Activated T-cell treated with anti-CD3 and anti-CD28 coated beads for 1 hour (primary cell): ENCODE measurements at places on chromosomes 7 and 10.

- DNase-seq: peak; percentile 12
Measured at GRCh38 chr7:129989466-129989865, 36.7 kb upstream of the UBE2H start.

DNA sequence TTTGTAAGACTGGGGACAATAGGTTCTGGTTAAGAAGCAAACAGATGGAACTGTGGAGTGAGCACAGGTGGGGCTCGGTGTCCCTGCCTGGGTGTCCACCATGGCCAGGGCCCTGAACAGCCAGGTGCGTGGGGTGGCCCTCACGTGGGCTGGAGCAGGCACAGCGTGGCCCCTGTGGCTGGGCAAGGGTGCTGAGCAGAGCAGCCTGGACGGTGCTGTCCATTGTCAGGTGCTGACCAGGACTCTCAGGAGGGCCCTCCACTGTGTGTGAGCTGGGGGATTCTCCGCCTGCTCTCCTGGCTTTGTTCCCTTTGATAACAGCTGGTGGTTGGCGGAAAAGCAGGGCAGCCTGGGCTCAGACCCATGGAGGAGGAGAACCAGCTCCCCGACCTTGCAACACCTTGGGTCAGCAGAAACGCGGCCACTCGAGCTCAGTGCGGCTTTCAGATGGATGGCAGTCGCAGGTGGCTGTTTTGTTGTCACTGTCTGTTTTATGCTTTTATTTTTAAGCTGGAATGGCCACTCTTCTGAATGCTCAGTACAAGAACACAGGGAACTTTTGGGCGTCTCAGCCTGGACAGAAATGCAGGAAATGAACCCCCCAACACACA is 273.9 kb upstream of the ADARB2 start:
- no peak for DNase-seq

- no peak for DNase-seq
Measured at GRCh38 chr7:101245147-101245668, 327 bp upstream of the FIS1 start.

DNA sequence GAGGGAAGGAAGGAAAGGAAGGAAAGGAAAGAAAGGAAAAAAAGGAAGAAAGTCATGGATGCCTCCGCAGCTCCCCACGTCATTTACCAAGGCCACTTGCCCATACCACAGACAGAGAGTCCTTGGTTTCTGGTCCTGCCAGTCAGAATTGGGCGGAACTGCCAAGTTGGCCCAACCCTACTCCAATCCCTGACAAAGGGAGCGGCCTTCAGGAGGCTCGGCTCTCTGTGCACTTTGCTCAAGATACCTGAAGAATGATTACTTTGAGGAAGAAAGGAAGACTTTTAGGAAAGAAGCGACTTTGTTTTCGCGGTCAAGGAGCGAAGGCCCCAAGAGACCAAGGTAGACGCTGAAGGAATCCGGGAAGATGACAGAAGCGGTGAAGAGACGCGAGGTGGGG is 49.1 kb upstream of the FXYD4 start:
- DNase-seq: no peak

DNA sequence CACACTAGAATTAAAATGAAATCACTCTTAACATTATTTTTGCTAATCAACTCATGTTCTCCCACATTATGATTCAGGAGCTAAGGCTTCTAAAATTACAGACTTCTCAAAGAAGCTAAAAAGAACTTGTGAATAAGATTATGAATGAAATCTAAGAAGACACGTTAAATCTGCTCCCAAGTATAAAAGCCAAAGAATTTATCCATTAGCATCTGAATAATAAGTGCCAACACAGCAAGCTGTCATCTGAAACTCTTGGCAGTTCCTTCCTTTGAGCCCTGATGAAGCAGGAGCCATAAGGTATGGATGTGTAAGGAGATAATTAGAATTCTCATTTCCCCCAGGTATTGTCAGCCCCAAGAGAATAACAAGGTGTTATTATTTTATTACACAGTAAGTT is 50.3 kb downstream of the TPK1 start:
- DNase-seq: no peak

GRCh38 chr10:98425511-98426352 is 10.8 kb upstream of the PYROXD2 start:
- peak; percentile 18 for DNase-seq

- no peak for DNase-seq
Measured at GRCh38 chr10:32961343-32961894, 3.4 kb upstream of the ITGB1 start.

GRCh38 chr10:29254123-29255046 is 34.5 kb upstream of the LYZL1 start:
- DNase-seq: no peak

GRCh38 chr10:45404087-45404769 is 30.2 kb downstream of the ALOX5 start:
- DNase-seq: no peak

DNA sequence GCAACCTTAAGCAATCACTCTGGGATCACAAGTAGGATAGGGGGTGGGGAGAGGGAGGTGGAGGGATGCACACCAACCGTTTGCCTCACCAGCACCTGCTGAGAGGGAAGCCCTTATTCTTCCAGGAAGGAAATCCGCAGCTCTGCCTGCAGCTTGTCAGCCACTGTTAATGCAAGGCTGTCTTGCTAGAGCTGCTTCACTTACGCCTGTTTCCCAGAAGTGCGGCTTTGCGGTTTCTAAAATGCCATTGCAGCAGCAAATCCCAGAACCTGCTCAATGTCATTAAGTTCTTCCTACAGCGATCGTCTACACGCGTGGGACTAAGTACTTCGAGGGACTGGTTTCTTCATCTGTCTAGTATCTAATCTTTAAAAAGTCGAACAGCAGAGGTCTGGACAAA is 191.1 kb downstream of the ZMYND11 start:
- DNase-seq: no peak

GRCh38 chr7:107933386-107934013 is 42.5 kb downstream of the DLD start:
- DNase-seq: no peak

- DNase-seq: no peak
Measured at GRCh38 chr7:116588641-116589594, 64.1 kb downstream of the CAV1 start.

GRCh38 chr7:140857048-140857447 is 67.7 kb downstream of the BRAF start:
- DNase-seq: no peak

GRCh38 chr7:30977896-30978564 is 14.3 kb downstream of the GHRHR start:
- DNase-seq: no peak

GRCh38 chr7:14747701-14748100 is 154.8 kb downstream of the DGKB start:
- no peak for DNase-seq

DNA sequence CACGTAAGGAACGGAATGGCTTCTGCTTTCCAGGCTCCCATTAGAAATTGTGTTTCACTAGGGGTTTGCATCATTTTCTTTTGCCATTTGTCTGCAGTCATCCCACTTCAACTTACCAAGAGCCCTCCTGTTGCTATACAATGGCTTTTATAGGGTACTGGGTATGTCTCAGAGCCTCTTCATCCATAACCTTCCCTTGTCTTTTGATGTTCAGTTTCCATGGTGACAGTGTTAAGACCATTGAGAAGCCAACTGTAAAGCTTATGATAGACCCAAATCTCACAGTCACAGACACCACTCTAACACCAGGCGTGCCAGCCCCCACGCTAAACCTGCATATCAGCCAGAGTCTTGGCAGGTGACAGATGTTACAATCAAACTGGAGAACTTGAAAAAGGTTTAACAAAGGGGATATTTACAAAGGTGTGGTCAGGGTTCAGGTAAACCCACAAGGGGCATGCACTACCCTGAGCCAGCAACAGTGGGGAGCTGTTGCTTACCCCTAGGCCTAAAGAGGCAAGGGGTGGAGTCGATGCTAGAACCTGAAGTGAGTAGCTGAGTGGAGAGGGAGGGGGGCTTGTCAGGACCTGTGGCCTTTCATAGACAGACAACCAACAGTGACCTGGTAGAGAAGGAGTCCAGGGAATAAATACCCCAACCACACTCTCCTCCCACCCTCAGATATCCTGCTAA is 53.2 kb upstream of the ABLIM1 start:
- DNase-seq: no peak

- DNase-seq: no peak
Measured at GRCh38 chr10:22742678-22743077, 28.3 kb upstream of the PIP4K2A start.

DNA sequence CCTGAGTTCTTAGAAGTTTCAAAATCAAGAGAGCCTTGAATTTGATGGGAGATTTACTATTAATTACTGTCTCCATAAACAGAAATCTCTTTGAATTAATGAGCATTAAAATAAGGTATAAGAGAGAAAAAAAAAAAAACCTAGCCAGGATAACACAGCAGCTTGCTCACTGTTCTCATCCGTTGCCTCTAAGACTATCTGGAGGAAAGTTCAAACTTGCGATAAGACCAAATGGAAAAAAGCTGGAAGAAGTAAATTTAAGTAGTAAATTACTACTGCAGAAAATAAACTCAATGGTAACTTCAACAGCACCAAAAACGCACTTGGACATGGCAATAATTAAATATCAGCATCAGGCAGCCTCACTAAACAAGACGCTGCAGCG is 36.7 kb downstream of the GNA12 start:
- no peak for DNase-seq

DNA sequence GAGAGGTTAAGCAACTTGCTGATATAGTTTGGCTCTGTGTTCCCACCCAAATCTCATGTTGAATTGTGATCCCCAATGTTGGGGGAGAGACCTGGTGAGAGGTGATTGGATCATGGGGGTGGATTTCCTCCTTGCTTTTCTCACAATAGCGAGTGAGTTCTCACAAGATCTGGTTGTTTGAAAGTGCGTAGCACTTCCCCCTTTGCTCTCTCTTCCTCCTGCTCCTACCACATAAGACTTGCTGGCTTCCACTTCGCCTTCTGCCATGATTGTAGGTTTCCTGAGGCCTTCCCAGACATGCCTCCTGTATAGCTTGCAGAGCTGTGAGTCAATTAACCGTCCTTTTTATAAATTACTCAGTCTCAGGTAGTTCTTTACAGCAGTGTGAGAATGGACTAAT is 13.5 kb upstream of the ZNRF2 start:
- DNase-seq: no peak

DNA sequence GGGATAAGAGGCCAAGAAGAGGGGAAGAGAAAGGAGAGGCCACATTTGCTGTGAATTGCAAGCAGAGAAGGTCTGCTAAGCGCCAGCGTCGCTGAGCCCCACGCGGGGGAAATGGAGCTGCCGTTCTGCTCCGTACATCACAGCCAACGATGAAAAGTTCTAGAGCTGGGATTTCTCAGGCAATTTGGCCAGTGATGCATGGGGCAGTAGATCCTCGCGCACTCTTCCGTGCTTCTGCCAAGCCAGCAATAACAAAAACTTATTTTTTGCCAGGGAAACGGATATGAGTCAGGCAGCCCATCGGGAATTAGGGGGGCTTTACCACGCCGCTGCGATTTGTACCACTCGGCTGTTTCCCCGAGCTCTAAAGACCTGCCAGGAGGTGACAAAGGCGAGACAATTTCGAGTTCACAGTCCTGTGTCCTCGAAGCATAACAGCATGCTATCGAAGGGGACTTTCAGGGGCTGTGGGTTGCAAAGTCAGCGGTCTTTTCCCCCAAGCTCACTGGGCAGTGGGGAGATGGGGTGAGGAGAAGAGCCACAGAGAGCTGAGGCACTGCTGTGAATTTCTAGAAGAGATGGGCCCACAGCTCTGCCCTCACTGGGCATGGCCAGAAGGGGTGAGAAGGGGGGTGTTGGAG is 30.0 kb upstream of the SLF2 start:
- no peak for DNase-seq

GRCh38 chr10:113745374-113745773 is 6.1 kb upstream of the PLEKHS1 start:
- DNase-seq: no peak

GRCh38 chr7:107687656-107688055 is 27.0 kb downstream of the SLC26A4 start:
- DNase-seq: no peak

- no peak for DNase-seq
Measured at GRCh38 chr10:104622598-104623209, 18.4 kb upstream of the SORCS3 start.

GRCh38 chr10:107371801-107372200 is 207.3 kb upstream of the SORCS1 start:
- no peak for DNase-seq

- DNase-seq: no peak
Measured at GRCh38 chr10:32266979-32267378, 80.0 kb downstream of the EPC1 start.

GRCh38 chr10:28929942-28930341 is 252.6 kb downstream of the BAMBI start:
- no peak for DNase-seq

DNA sequence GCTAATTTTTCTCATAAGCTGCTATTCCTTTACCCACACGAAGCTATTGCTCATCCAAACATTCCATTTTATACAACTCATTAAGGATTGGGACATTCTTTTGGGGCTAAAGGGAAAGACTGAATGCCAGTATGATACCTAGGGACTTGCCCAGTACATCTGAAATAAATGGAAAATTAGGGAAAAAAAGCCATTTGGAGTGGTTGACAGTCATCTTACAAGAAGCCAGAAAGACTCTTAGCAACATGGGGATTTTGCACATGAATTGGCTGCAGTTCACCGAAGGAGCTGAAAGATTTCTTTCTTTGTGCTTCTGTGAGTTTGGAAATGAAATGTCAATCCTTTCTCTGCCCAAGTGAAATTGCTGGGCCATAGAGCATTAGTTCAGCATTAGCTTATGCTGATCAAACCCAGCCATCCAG is 43.3 kb upstream of the MTURN start:
- no peak for DNase-seq

- DNase-seq: no peak
Measured at GRCh38 chr7:95980167-95980566, 207.8 kb downstream of the DYNC1I1 start.

GRCh38 chr10:63005246-63005645 is 127.9 kb upstream of the NRBF2 start:
- no peak for DNase-seq

DNA sequence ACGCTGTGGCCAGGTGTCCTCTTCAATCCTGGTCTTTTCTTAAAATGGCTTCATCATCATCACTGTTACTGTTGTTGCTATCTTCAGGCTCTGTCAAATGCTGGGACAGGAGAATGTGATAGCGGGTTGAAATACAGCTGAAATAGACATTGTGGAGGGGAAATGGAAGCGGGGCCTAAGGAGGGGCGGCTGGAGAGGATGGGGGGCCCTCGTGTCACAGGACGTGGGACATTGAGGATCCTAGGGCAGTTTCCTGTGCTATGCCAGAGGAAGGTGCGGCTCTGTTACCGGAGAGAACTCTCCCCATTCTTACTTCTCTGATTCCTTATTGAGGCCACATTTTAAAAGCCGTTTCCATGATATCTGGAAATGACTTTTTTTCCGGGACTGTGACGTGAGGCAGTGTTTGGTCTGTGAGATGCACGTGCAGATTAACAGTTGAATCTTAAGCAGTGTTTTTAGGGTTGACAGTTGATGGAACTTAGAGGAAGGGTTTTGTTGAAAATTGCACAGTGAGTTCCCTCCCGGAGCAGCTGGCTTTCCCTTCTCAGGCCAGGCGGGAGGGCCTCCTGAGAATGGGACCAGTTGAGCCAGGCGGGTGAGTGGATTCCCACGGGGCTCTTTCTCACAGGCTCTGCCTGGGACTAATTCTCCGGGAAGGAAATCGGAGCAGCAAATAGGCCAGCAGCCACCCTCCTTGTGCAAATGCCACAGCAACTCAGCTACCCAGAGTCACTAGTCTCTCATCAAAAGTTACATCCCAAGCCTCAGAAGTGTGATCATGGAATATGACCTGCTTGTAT is 125.2 kb downstream of the TACC2 start:
- no peak for DNase-seq

- DNase-seq: no peak
Measured at GRCh38 chr7:117645481-117646165, 165.8 kb downstream of the CFTR start.
